ENCODE measurements at places on chromosomes 1 and 21.

DNA sequence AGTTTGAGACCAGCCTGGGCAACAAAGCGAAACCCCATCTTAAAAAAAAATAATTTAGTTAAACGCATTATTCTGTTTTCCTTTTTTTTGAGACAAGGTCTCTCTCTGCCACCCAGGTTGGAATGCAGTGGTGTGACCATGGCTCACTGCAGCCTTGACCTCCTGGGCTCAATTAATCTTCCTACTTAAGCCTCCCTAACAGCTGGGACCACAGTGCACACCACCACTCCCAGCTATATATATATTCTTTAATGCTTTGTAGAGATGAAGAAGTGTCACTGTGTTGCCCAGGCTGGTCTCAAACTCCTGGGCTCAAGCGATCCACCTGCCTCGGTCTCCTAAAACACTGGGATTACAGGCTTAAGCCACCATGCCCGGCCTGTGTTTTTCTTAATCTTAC lies 7.7 kb upstream of the KLF17 start:
- no peak for DNase-seq

GRCh38 chr1:203516184-203516583 lies 22.2 kb downstream of the OPTC start:
- no peak for DNase-seq

DNA sequence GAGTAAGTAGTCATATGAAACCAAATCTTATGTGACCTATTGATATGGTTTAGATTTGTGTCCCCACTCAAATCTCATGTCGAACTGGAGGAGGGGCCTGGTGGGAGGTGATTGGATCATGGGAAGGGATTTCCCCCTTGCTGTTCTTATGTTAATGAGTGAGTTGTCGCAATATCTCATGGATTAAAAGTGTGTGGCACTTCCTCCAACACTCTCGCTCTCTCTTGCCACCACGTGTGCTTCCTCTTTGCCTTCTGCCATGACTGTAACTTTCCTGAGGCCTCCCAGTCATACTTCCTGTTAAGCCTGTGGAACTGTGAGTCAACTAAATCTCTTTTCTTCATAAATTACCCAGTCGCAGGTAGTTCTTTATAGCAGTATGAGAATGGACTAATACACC lies 241.2 kb downstream of the RGS7 start:
- DNase-seq: no peak

DNA sequence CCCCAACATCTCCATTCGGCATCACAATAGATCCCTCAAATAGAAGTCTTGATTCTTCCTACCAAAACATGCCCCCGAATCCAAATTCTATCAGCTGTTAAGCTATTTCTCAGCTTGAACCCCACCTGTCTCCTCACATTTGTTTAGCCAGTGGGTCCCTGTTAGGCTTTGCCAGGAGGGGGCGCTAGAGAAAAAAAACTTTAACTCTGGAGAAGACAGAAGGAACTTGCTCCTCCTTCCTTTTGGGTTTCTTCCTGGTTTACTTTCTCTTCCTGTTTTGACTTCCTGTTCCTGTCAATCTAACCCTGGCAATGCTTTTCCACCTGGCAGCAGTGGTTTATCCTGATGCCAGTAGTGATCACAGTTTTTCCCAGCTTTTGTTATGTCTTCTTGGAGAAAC lies 95.6 kb upstream of the KCNK1 start:
- DNase-seq: peak; percentile 32

- no peak for DNase-seq
Measured at GRCh38 chr1:17338706-17339493, 30.9 kb downstream of the PADI4 start.
